ENCODE measurements at places on chromosomes 11 and 22.

- no peak for DNase-seq
Measured at GRCh38 chr11:92882828-92883611, 86.4 kb upstream of the MTNR1B start.

DNA sequence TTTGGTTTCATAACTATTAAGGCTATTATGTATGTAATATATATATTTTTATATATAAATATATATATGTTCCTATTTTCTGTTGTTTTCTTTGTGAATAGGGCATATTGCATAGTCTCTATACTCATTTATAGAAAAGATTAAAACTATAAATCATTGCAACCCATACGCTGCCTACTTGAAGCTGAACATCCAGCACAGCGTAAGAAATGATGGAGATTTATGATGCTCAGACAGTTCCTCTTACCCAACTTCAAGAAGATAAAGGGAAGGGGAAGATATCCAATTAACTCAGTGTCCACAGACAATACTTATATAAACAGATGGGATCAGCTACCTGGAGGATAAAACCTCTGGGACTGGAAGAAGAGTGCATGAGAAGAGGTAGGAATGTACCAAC is 791.7 kb downstream of the FAM181B start:
- no peak for DNase-seq

GRCh38 chr11:34255101-34255500 is 102.7 kb downstream of the ABTB2 start:
- DNase-seq = no peak

- no peak for DNase-seq
Measured at GRCh38 chr11:131511794-131512193, 141.4 kb downstream of the NTM start.

GRCh38 chr11:64976651-64977050 is 4.7 kb upstream of the MAJIN start:
- no peak for DNase-seq

DNA sequence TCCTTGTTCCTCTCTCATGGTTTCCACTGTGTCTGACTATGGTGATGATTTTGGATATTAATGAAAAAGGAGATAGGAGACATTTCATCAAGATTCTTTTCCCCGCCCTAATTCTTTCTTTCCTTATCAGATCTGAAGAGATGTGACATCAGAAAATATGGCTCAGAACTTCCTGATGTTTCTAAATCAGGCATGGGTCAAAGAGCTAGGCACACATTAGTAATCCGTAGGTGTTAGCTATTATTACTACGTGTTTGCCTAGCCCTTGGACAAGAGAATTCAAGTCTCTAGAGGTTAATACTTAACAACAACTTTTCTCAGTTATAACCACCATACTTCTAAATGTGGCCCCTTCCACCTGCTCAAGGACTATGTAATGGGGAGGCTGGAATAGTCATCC is 5.8 kb downstream of the JOSD1 start:
- DNase-seq = no peak

GRCh38 chr11:74627381-74627780 is 35.0 kb downstream of the POLD3 start:
- no peak for DNase-seq

GRCh38 chr11:31870609-31871309 is 59.6 kb upstream of the PAX6 start:
- DNase-seq = peak; percentile 1

- no peak for DNase-seq
Measured at GRCh38 chr11:27451244-27451965, 21.2 kb downstream of the LGR4 start.

DNA sequence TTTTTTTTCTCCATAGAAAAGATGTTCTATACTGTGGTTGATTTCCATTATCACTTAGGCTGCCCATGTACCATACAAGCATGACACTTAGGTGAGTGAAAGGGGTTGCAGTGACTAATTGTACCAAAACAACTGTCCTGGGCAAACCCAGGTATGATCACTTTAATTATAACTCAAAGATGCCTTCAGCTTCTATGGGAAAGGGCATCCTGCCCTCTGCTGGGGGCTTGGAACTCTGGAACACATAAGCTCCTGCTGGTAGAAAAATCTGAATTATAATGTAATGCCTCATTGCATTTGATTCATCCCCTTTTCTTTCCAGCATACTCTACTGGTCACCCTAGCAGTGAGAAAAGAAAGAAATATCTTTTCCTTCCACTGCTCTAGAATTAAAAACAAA is 206.3 kb downstream of the DDX10 start:
- DNase-seq = no peak

GRCh38 chr11:7473717-7474116 is 11.6 kb upstream of the OLFML1 start:
- no peak for DNase-seq

GRCh38 chr11:76671237-76671592 is 668 bp upstream of the LRRC32 start:
- DNase-seq = no peak

DNA sequence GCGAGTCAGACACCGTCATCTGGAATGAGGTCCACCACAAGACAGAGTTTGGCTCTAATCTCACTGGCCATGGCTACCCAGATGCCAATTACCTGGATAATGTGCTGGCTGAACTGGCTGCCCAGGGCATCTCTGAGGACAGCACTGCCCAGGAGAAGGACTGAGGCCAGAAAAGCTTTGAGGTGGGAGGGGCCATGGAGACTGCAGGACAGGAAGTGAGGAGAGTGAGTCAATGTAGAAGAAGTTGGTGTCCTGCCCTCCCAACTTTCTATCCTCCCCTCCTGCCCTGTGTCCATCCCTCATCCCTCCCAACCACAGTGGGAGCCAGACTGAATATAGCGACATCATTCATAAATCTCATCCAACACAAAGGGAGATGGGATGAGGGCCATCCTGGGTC is 8.0 kb downstream of the MPEG1 start:
- no peak for DNase-seq

DNA sequence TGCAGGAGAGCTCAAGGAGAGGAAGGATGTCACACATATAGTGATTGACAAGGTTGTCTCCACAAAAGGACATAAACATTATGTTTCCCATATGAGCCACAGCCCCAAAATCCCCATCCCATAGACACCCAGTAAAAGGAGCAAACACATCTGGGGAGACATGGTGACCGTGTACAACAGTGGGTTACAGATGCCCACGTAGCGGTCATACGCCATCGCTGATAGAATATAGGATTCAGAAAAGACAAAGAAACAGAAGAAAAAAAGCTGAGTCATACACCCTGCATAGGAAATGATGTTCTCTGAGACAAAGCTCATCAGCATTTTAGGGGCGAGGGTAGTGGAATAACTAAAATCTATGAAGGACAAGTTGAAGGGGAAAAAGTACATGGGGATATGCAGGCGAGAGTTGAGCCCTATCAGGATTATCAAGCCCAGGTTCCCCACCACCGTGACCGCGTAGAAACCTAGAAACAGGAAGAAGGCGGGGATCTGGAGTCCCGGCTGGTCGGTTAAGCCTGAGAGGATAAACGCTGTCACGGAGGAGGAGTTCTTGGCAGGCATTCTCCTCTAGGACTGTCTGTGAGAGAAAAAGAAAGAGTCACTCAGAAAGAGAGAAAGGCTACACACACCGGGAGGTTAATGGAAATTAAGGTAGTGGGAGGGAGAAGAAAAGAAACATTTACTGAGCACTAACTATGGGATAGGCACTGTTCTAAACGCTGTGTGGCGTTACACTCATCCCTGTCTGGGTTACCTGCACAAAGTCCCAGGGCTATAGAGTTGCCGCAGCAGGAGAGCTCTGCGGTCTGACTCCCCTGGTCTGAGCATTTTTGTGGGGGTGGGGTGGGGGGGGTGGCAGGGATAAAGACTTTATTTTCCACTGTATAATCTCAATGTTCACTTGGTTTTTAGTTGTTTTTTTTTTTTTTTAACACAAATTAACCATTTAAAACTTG is 36.1 kb upstream of the OR8B8 start:
- no peak for DNase-seq

- no peak for DNase-seq
Measured at GRCh38 chr22:44569561-44569991, 71.5 kb upstream of the RTL6 start.

GRCh38 chr22:46824344-46824909 is 62.0 kb downstream of the TBC1D22A start:
- no peak for DNase-seq

DNA sequence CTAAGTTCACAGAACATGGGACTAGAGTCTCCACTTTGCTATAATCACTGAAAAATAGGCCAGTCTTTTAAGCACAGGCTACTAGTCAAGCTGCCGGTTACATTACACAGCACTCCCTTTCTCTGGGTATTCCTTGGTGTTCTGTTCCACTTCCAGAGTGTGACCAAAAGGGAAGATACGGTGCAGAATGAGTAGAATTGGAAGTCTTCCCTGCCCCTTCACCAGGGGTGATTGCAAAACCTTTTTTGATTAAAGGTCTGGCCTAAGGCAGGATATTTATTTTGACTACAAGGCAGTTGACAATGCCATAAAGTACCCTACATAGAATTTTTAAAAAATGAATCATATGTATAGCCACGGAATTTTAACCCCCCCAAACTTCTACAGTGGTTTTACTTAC is 59.6 kb upstream of the ADORA2A start:
- no peak for DNase-seq

DNA sequence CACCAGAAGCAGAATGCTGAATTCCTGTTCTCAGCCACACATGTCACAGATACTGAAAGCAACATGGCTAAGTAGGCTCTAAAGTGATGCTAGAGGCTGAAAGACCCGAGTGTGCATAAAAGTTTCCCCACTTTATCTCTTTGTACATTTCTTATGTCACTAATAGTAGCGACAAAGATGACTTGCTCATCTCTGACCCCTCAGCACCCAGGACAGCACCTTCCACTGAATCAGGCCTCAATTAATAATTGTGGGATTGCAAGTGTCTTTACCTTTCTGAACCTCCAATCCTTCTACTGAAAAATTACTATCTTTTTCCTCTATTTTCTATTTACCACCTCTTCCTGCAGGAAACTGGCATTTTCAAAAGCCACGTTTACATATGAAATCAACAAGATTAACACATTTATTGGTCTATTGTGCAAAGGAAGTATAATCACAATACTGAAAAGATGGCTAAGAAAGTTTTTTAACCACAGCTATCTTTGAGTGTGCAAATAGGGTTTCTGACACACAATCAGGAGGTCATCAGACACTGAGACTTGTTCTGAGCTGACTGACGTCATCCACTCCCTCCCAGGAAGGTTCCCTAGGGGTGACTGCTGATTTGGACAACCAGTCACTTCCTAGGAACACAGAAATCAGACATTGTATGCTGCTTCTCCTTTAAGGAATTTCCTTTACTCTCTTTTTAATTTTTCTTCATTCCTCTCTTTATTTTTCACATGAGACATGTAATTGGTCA is 213.9 kb upstream of the ISX start:
- no peak for DNase-seq

GRCh38 chr11:98940913-98941312 is 79.8 kb upstream of the CNTN5 start:
- DNase-seq = no peak

- no peak for DNase-seq
Measured at GRCh38 chr11:2298795-2299761, 2.6 kb downstream of the C11orf21 start.

- no peak for DNase-seq
Measured at GRCh38 chr11:61855939-61856680, 28.0 kb downstream of the FADS2 start.

- no peak for DNase-seq
Measured at GRCh38 chr11:85109141-85109540, 518.0 kb downstream of the DLG2 start.

GRCh38 chr11:19253817-19254216 is 13.1 kb upstream of the E2F8 start:
- DNase-seq = no peak

GRCh38 chr11:132539590-132540368 is 992.5 kb downstream of the OPCML start:
- no peak for DNase-seq

DNA sequence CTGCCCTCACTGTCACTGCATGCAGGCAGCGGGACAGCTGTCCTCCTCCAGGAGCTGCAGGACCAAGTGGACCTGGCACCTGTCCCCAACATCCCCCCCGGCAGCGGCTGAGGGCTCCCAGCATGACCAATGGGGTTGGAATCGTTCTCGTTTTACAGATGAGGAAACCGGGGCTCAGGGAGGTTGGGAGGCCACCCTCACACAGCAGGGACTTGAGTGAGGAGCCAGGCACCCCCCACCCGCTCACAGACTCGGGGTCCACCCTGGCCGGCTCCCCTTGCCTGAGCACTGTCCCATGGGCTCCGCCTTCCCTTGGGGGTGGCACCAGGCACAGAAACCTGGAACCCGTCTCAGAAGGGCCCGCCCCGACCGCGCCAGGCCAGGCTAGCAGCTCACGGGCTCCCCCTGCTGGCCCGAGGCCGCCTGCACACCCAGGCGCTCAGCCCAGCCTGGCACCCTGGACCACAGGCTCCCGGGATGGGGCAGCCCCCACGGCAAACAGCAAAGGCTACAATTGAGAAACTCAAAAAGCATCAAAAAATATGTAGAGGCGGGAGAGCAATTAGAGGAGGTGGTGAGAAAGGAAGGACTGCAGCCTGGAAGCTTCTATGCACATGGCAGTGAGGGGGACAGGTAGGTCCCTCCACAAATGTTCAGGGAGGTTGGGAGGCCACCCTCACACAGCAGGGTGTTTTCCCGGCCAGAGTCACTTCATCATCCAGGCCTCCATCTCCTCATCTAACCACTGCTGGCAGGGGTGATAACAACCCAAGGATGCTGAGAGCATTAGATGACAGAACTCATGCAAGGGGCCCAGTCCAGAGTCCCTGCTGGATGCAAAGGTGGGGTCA is 12.8 kb downstream of the MACROD1 start:
- DNase-seq = peak; percentile 28

GRCh38 chr11:19929147-19929546 is 216.5 kb downstream of the NAV2 start:
- no peak for DNase-seq

DNA sequence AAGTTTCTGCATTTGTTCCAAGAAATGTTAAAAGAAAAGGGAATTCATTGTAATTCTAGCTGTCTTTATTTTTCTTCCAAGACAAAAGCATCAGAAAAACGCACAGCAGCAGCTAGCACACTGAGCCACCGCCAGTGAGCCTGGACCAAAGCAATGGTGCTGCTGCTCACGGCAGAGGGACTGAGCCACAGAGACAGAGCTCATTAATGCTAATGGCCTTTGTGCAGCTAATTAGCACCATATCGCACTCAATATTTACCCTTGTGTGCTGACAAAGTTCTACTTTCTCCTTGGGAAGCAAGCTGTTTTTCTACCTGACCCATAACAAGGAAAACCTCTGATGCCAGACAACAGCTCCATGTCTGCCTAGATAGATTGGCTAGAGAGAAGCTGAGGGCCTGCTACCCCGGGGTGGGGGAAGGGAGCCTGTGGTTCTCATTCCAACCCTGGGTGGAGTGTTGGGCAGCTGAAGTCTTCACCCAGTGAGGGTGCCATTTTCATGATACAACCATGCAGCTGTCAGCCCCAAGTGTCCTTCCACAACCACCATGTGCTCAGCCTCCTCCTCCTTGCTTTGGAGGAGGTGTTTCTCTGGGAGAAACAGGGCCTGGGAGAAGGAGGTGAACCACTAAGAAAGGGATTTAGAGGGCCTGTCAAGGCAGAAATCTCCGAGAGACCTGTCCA is 131.1 kb upstream of the NCAM1 start:
- no peak for DNase-seq

DNA sequence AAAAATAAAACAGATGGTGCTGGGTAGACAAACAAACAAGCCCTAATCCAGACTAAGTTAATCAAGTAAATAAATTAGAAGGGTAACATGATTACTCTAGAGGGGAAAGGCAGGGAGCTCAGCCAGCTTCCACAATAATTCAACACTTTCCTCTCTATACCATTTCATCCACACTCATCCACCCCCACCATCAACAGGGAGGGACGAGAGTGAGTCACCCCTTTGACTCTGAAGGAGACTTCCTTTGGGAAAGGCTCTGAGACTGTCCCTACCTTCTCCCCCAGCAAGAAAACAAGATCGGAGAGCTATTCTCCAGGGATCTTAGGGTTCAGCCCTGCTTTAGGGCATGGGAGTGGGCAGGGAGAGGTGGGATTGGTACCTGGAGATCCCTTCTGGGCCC is 33.1 kb downstream of the TRIM66 start:
- DNase-seq = no peak

Measured in C1 segment of cervical spinal cord (tissue), 14 donors.